ENCODE measurements at places on chromosomes 12 and 14.

- DNase-seq: no peak
Measured at GRCh38 chr12:119011231-119011630, 29.9 kb downstream of the SRRM4 start.

- no peak for DNase-seq
Measured at GRCh38 chr14:48096897-48097296, 421.5 kb upstream of the MDGA2 start.

DNA sequence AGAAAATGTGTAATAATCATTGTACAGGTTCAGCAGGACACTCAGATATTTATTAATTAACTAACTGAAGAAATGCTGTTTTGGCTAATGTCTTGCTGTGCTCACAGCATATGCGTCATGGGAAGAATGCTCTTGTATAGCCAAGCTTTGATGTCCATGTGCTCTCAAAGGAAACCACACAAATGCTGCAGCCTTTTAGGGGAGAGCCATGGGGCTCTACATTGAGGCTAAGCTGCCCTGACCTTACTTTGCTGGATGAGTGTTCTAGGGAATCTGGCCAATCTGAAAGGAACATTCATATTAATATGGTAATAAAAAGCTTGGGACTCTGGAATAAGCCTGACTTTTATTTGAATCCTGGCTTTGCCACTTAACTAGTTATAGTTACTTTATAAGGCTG, 9.5 kb upstream of the CRADD start:
- DNase-seq: no peak

- peak; percentile 16 for DNase-seq
Measured at GRCh38 chr14:41606532-41607303, at the start of gene LRFN5. LRFN5 (plus strand) TSS chr14:41606876.

- DNase-seq: no peak
Measured at GRCh38 chr12:71230542-71230941, 72.7 kb upstream of the TSPAN8 start.

GRCh38 chr14:92323011-92323915, at the start of gene SLC24A4:
SLC24A4 (plus strand) TSS chr14:92323165; CDS start chr14:92323831, 666 bp downstream.
- no peak for DNase-seq

DNA sequence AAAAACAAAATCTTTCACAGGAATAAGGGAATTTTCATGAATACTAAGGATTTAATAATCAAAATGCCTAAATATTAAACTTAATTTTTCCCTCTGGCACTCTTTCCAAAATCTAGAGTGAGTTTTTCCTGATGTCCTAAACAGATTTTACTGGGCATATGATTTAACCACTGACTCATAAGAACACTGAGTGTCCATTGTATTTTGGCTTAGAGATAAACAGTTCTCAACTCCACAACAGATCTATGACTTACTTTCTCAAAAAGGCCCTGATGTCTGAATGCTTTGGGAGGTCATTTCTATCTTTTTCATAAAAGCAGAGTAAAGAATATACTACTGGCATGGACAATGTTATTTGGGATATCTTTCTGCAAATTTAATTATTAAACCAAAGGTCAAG, 15.0 kb downstream of the TMBIM4 start:
- DNase-seq: no peak

GRCh38 chr14:64491637-64492036, 12.0 kb downstream of the ZBTB25 start:
- no peak for DNase-seq

DNA sequence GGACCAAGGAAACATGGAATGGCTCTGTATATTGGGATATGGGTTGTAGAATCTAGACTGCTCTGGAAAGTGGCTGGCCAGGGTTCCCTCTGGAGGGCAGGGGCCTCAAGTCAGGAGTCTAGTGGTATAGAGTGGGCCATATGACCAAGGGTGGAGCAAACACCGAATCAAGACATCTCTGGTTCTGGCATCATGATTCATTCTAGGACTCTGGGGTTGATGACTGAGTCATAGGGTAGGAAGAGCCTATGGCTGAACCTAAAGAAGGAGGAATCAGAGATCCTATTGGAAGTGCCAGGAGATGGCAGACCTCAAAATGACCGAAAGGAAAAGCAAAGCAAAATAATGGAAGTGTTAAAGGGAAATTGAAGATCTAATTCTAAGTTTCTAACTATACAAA, 356.4 kb upstream of the PRICKLE1 start:
- DNase-seq: no peak

DNA sequence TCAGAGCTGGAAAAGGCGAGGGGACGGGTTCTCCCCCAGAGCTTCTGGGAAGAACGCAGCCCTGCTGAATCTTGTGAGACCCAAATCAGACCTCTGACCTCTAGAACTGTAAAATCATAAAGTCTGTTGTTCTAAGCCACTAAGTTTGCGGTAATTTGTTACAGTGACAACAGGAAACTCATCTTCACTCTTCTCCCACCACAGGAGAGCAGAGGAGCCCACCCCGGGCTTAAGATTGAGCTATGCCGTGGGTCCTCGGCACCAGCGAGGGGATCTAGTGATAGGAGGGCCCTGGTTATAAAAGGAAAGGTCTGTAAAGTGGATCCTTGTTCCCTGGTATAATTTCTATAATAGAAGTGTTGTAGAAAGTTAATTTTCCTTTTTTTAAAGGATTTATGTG, 7.6 kb downstream of the MLXIP start:
- DNase-seq: no peak

Data from suppressor macrophage (primary cell).